ENCODE measurements at places on chromosomes 1 and 21.

DNA sequence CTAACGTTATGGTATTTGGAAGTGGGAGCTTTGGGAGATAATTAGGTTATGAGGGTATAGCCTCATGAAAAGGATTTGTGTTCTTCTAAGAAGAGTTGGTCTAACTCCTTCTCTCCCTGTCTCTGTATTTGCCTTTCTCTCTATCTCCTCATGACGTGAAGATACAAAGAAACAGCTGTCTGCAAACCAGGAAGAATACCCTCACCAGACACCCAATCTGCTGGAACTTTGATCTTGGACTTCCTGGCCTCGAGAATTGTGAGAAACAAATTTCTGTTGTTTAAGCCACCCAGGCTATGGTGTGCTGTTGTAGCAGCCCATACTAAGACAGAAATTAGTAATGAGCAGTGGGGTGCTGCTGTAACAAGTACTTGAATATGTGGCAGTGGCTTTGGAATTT, 16.1 kb downstream of the C1orf141 start:
- DNase-seq, result no peak

- no peak for DNase-seq
Measured at GRCh38 chr1:29222686-29223085, 8.0 kb downstream of the MECR start.

- DNase-seq, result no peak
Measured at GRCh38 chr1:76607717-76608116, 259.6 kb upstream of the ST6GALNAC5 start.

GRCh38 chr1:58607391-58607790, 30.3 kb upstream of the TACSTD2 start:
- DNase-seq, result no peak

- DNase-seq, result no peak
Measured at GRCh38 chr1:34898330-34898761, 31.1 kb downstream of the DLGAP3 start.

DNA sequence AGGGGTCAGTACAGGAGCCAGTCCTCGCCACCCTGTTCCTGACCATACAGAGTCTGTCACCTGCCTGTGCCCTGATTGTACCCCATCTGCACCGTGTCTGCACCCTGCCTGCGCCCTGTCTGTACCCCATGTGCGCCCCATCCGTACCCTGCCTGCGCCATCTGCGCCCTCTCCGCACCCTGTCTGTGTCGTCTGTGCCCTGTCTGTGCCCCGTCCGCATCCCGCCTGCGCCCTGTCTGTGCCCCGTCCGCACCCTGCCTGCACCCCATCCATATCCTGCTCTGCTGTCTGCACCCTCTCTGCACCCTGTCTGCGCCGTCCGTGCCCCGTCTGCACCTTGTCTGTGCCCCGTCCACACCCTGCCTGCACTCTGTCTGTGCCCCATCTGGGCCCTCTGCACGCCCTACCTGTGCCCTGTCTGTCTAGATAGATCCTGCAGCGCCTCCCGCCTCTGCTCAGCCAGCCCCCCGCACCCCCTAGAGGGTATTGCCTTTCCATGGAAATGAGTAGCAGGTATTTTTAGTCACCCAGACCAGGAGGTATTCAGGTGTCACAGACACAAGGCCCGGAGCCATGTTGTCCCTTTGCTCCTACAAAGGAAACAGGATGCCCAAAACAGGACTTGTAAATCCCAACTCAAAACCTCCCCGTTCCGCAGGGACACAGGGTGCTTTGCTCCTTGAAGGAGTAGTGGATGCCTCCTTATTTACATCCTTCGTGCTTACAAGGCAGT, 7.7 kb upstream of the NPHP4 start:
- DNase-seq, result no peak

Data from mammary epithelial cell (primary cell).